ENCODE measurements at places on chromosomes 5 and 9. TPM values are rescaled to one million over a fixed set of nuclear protein-coding genes. Genes with fewer than 3 reads are reported as not detected.

DNA sequence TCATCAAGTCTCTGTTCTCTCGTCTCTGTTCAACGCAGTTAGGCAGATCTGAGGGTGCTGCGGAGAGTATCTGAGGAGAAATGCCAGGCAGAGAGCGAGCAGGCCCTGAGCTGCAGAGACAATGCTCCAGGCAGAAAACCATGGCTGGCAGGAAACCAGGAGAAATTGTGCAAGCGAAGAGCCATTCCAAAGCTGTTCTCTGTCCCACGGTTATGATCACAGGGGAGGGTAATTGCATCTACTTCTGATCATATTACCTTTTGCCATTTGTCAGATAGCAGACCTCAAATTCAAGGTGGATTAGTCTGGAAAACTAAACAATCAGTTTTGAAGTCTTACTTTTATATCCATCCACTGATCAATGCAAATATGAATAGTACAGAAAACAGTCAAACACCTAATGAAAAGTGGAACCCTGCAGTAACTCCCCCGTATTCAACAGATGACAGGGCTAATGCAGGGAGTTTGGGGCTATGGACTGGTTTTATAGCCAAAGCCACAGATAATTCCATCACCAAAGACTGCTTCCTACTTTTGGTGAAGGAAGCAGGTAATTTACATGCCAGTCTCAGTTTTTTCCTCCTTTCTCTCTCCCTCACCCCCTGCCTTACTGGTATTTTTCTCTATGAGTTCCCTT lies 228.0 kb downstream of the DCP2 start:
- H3K4me3 ChIP-seq: no peak overlapping the region
- peaks cover 18% of the 10 kb centered on the region for H3K4me1 ChIP-seq
- DNase-seq: no peak
- H3K27ac ChIP-seq: no peak overlapping the region
- no peaks in the 10 kb centered on the region for H3K36me3 ChIP-seq

DNA sequence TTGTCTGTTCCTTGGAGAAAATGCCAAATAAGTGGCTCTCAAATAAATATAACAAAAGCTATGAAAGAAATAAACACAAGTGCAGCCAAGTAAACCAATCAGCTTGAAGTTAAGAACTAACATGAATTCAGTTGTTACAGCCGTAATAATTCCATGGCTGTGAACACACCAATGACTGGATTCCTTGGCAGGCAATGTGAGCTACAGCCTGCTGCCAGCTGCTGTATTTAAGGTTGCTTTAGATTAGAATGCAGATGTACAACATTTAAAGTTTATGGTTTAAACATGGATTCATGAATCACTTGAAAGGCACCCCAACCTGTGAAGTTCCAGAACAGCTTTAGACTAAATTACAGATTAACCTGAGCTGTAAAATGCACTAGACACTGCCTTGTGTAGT lies 626.4 kb upstream of the SEMA6A start:
- H3K4me1 ChIP-seq: no peaks in the 10 kb centered on the region
- no peaks in the 10 kb centered on the region for H3K27me3 ChIP-seq
- H3K4me3 ChIP-seq: no peak overlapping the region
- no peak for DNase-seq
- H3K27ac ChIP-seq: no peak overlapping the region

DNA sequence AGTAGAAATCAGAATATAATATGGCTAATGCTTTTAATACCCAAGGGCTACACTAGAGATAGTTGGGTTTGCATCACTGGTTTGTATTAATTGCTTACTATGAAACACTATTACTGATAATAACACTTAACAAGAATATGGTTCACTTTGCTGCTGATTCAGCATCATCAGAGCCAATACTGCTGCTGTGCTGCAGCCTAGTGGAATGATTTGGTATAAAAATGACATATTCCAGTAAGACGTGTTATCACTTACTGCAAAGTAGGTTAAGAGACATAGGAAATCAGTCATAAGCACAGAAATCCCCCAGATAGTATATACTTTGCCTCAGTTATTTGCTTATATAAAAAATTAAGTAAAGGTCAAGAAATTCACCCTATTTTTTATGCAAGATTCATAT lies 2.8 kb downstream of the CDH10 start:
- no peak overlapping the region for H3K27ac ChIP-seq
- DNase-seq: no peak
- H3K4me1 ChIP-seq: peaks cover 5% of the 10 kb centered on the region

- peaks cover 5% of the 10 kb centered on the region for H3K4me1 ChIP-seq
- no peak for DNase-seq
- no peak overlapping the region for H3K4me3 ChIP-seq
- peaks cover 12% of the 10 kb centered on the region for H3K27me3 ChIP-seq
- H3K27ac ChIP-seq: no peak overlapping the region
Measured at GRCh38 chr9:126222363-126222834, 104.2 kb upstream of the MVB12B start.

GRCh38 chr5:137152616-137153015 lies 346.5 kb downstream of the SPOCK1 start:
- H3K27ac ChIP-seq: no peak overlapping the region
- no peak for DNase-seq
- no peaks in the 10 kb centered on the region for H3K36me3 ChIP-seq

- H3K4me1 ChIP-seq: no peaks in the 10 kb centered on the region
- no peak overlapping the region for H3K4me3 ChIP-seq
- DNase-seq: no peak
Measured at GRCh38 chr5:95887977-95888376, 65.5 kb upstream of the GLRX start.

- no peak for DNase-seq
- H3K4me3 ChIP-seq: no peak overlapping the region
- H3K36me3 ChIP-seq: no peaks in the 10 kb centered on the region
- no peaks in the 10 kb centered on the region for H3K27me3 ChIP-seq
- H3K27ac ChIP-seq: no peak overlapping the region
- no peaks in the 10 kb centered on the region for H3K4me1 ChIP-seq
Measured at GRCh38 chr5:25764733-25765132, 1120.0 kb upstream of the CDH10 start.

- H3K36me3 ChIP-seq: no peaks in the 10 kb centered on the region
- no peaks in the 10 kb centered on the region for H3K4me1 ChIP-seq
- DNase-seq: no peak
- no peak overlapping the region for H3K27ac ChIP-seq
- H3K4me3 ChIP-seq: no peak overlapping the region
- no peaks in the 10 kb centered on the region for H3K27me3 ChIP-seq
Measured at GRCh38 chr5:60719329-60719728, 19.4 kb upstream of the DEPDC1B start.

DNA sequence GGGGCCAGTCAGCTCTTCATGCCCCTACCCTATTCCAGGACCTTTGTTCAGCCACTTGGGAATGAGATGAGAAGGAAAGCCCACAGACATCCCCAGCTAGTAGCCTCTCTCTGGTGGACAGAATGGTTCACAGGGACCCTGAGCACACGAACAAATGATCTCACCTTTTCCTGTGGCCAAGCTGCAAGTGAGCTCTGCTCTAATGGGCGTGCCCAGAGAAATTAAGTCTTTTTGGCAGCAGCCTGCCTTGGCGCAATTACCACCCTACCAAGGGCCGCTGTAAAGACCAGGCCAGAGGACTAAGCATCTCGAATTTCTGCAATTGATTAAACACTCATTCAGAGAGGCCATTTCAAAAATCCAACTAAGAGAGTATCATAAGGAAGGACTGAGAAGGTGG lies 56.0 kb downstream of the WHRN start:
- H3K27ac ChIP-seq: no peak overlapping the region
- H3K4me1 ChIP-seq: no peaks in the 10 kb centered on the region
- no peaks in the 10 kb centered on the region for H3K36me3 ChIP-seq
- no peak overlapping the region for H3K4me3 ChIP-seq

DNA sequence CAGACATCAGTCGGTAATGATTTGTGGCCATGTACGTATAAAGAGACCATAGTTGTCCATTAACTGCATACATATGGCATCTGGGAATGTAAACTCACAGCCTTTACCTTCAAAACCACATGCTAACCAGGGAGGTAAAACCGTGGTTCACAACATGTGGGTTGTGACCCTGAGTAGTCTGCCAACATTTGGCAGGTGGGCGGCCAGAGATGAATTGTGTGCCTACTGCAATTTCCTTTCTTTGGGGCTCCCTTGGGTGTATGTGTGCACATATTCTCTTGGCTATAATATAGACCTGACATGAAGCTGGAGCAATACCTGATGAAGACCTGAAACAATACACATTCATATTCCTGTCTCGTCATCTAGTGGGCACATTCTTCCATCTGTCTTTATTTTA lies 396.0 kb downstream of the MLLT3 start:
- H3K4me3 ChIP-seq: no peak overlapping the region
- no peaks in the 10 kb centered on the region for H3K36me3 ChIP-seq
- DNase-seq: no peak
- no peaks in the 10 kb centered on the region for H3K4me1 ChIP-seq

DNA sequence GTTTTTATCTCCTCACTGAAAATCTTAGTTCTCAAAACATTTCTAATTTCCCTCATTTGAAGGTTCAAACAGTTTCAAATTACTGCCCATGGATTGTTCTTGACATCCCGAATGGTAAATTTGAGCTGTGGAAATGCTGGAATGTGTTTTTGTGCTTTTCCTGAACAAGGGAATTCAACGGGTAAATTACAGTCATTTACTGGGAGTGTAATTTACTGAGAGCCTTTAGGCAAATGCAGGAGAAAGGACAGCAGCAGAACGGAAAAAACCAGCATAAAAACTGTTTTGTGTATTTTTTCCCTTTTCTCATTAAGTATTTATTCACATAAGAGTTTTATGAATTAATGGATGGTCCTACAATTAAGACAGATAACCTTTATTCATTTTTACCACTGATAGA lies 139.2 kb downstream of the PBX3 start:
- no peak overlapping the region for H3K4me3 ChIP-seq
- H3K27ac ChIP-seq: no peak overlapping the region
- no peak for DNase-seq
- H3K4me1 ChIP-seq: peaks cover 12% of the 10 kb centered on the region
- no peaks in the 10 kb centered on the region for H3K27me3 ChIP-seq
- no peaks in the 10 kb centered on the region for H3K36me3 ChIP-seq

DNA sequence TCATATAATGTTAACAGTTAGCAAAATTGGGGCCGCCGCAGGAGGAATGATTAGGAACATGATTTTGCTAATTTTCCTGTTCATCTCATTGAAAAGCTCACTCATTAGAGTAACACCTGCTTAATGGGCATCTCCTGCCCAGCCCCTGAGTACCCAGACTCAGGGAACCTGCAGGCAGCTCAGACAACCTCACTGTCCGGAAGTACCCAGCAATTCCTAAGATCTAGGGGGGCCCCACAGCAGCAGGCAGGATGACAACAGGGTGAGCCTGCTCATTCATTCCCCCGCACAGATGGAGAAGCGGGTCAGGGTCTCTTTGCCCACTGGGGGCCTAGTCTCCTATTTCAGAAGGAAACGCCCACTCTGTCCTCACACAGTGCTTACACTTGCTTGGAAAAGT lies 12.6 kb downstream of the FAM78A start:
- DNase-seq: no peak
- peaks cover 28% of the 10 kb centered on the region for H3K4me1 ChIP-seq
- no peak overlapping the region for H3K4me3 ChIP-seq
- peaks cover 14% of the 10 kb centered on the region for H3K36me3 ChIP-seq

DNA sequence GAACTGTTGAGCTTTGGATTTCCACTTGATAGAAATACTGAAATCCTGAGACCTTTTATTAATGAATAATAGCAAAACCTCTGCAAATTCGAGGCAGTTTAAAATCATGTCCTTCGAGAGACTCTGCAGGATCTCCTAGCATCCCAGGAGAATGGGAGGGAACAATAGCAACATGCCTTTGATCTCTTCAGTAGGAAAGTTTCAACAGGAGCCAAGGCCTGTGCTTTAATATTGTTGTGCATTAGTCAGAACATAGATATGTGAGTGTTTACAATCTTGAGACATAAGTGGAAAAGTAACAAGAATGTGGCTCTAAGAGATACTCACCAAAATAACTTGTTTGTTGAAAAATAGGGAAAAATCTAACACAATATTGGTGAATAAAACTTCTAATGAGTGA lies 83.3 kb upstream of the LHFPL2 start:
- DNase-seq: no peak
- H3K27me3 ChIP-seq: no peaks in the 10 kb centered on the region
- H3K27ac ChIP-seq: no peak overlapping the region
- no peak overlapping the region for H3K4me3 ChIP-seq

The IGFBPL1 gene
- total RNA-seq: 0.66 TPM

The PCDHA11 gene
- total RNA-seq: 1.1 TPM

The OLFML2A gene
- 35.6 TPM for total RNA-seq

The TRIM14 gene
- 44.2 TPM for total RNA-seq

The GABRA1 gene
- total RNA-seq: not detected
